COLO829 (cell line): ENCODE measurements at places on chromosomes 12 and 14.

GRCh38 chr14:95498622-95499353, 17.7 kb downstream of the SYNE3 start:
- no peak for DNase-seq

DNA sequence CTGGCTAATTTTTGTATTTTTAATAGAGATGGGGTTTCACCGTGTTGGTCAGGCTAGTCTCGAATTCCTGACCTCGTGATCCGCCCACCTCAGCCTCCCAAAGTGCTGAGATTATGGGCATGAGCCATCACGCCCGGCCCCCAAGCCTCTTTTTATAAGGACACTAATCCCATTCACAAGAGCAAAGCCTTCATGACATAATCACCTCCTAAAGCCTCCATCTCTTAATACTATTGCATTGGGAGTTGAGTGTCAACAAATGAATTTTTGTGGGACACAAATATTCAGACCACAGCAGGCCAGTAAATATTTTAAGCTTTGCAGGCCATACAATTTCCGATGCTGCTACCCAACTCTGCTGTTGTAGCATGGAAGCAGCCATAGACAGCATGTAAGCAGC, 10.9 kb downstream of the RNF212B start:
- no peak for DNase-seq

DNA sequence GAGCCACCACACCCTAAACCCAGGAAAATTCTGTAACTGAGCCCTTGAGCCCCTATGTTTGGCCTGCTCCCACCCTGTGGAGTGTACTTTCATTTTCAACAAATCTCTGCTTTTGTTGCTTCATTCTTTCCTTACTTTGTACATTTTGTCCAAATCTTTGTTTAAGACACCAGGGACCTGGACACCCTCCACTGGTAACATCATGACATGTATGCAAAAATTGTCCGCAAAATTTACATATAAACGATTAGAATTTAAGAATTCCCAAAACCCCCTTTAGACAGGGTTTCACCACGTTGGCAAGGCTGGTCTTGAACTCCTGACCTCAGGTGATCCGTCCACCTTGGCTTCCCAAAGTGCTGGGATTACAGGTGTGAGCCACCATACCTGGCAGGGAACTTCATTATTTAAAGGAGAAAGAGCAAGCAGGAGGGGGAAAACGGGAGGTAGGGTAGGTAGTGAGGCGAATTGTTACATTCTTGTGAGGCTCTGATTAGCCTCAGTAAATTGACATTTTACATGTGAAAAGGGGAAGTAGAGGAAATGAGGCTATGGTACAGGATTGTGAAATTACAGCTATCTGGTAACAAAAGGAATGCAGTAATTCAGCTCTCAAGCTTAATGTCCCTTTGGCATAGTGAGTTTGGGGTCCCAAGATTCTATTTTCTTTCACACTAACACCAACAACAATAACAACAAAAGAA, 27.6 kb downstream of the TUBA1A start:
- DNase-seq = no peak

DNA sequence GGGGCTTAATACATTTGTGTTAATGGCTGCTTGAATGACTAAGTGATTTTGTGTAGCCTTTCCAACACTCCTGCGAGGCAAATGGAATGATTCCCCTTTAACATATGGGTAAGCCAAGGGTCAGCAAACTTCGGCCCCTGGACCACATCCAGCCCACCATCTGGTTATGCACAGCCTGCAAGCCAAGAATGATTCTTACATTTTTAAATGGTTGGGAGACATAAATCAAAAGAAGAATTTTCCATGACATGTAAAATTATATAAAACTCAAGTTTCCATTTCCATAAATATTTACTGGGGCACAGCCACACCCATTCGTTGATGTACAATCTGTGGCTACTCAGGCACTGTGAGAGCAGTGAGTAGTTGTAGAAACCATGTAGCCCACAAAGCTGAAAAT, 9.0 kb downstream of the SLC8B1 start:
- no peak for DNase-seq

GRCh38 chr14:60977847-60978246, 3.0 kb downstream of the TRMT5 start:
- DNase-seq = no peak

GRCh38 chr12:107642240-107642639, 43.4 kb upstream of the PWP1 start:
- no peak for DNase-seq

DNA sequence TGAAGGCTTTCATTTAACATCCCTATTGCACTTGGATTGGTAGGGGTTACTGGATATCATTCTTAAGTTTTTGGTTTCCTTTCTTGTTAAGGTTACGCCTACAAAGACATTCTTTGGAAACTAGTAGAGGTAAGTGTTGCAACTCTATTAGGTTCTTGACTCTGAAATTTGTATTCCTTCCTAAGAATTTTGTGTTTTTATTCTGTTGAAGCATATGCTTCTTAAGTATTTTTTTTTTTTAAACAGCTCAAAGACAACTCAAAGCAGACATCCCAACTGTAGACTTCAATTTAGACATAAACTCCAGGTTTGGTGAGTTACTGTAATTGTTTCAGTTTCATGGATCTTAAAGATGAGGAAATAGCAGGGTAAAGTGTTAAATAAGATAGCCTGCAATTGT, 1.1 kb upstream of the RBMS2 start:
- DNase-seq = no peak

DNA sequence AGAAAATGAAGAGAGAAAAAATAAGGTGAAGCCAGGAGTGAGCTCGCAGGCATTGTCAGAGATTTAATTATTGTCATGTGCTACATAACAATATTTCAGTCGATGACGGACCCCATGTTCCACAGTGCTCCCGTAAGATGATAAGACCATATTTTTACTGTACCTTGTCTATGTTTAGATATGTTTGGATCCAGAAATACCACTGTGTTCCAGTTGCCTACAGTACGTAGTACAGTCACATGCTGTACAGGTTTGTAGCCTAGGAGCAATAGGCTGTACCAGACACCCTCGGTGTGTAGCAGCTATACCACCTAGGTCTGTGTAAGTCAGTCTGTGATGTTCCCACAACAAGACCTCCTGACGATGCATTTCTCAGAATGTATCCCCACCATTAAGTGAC, 137.5 kb downstream of the FBXL14 start:
- DNase-seq = no peak
